ENCODE measurements at places on chromosomes 3 and 15. TPM values are rescaled to one million over a fixed set of nuclear protein-coding genes. Genes with fewer than 3 reads are reported as not detected.

Gene CASR
- not detected for total RNA-seq

Gene SOX14
- not detected for total RNA-seq

Gene SV2B
- total RNA-seq: 0.11 TPM

Gene ANKUB1
- not detected for total RNA-seq

Gene MAPK6
- total RNA-seq: 56.7 TPM

Gene SNTN
- not detected for total RNA-seq

Measured in dermis lymphatic vessel endothelial cell (primary cell).